ENCODE measurements at places on chromosomes 5 and 9.

DNA sequence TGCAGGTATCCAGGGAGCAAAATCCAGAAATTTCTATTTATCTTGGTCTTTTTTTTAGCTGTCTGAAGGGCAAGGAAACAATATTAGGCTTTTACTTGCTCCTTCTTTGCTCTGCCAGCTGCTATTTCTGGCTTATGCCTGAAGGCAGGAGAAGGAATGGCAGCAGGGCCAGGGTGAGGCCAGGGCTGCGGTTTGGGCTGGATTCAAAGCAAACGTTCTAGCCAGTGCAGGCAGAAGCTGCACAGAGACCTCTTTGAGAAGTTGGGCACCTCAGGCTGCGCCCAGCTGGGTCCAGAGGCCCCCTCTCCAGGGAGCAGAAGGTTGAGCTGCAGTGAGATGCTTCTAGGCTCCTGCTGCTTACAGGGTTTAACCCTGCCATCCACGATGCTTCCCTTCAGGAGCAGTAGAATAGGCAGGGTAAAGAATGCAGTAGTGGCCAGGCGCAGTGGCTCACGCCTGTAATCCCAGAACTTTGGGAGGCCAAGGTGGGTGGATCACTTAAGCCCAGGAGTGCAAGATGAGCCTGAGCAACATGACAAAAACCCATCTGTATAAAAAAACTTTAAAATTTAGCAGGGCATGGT is 201.2 kb downstream of the ADCY2 start:
- DNase-seq: no peak

- DNase-seq: no peak
Observed at GRCh38 chr5:81391-82021, 10.5 kb upstream of the PLEKHG4B start.

DNA sequence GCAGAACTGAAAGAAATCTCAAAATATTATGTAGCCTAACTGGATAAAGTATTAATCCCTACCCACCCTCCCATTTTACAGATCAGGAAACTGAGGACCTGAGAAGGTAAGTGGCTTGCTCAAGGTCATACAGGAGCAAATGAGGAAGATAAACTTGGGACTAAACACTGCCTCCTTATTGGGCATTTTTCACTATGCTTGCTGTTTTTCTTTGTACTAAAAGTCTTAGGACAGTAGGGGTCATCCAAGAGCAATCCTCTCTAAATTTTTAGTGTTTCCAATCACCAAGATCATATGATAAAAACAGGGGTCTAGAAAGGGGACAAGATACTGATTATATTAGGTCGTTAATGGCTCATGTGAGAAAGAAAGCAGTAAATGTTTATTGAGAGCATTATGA is 80.8 kb downstream of the RORB start:
- DNase-seq: no peak

DNA sequence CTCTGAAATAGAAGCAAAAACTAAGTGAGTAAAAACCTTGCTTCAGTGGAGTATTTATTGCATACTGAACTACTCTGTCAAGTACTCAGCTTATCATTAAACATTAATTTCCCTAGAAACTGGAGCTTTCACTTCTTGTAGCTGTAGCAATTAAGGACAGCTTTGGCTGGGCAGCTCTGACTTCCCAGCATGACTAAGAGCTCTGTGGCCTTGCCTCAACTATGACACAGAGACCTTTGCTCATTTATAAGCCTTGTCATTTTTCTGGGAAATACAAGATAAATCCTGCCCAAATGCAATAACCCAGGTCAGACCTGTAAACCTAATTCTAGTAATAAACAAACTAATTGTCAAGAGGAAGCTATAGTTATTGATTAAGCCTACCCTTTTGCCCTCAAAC is 65.4 kb upstream of the STK32A start:
- no peak for DNase-seq

GRCh38 chr9:102405218-102405867 is 589.8 kb upstream of the CYLC2 start:
- DNase-seq: no peak

- no peak for DNase-seq
Observed at GRCh38 chr5:36060420-36060887, 6.2 kb downstream of the UGT3A2 start.

GRCh38 chr9:84140535-84141101 is 160.0 kb downstream of the RMI1 start:
- DNase-seq: no peak

- no peak for DNase-seq
Observed at GRCh38 chr5:82911910-82912309, 165.3 kb downstream of the TMEM167A start.

- no peak for DNase-seq
Observed at GRCh38 chr5:64690417-64691151, at the start of gene SHISAL2B. Gene SHISAL2B (plus strand): TSS chr5:64690503. CDS start chr5:64690624, 121 bp downstream.
